ENCODE measurements at places on chromosomes 7 and 10. TPM values are rescaled to one million over a fixed set of nuclear protein-coding genes. Genes with fewer than 3 reads are reported as not detected.

GSTO2 gene
- total RNA-seq = 2.1 TPM

HMX2 gene
- 0.27 TPM for total RNA-seq

LEP gene
- total RNA-seq = not detected

ELFN1 gene
- 0.54 TPM for total RNA-seq

NUTM2A gene
- 2.1 TPM for total RNA-seq

CNOT4 gene
- total RNA-seq = 25.5 TPM

LRRC18 gene
- not detected for total RNA-seq

CHN2 gene
- 15.8 TPM for total RNA-seq

TMEM196 gene
- total RNA-seq = 0.16 TPM

AGAP6 gene
- 27.1 TPM for total RNA-seq

PGAM2 gene
- total RNA-seq = 2.1 TPM

CAMK2B gene
- total RNA-seq = 2.0 TPM

OR2A12 gene
- total RNA-seq = not detected

SERPINE1 gene
- total RNA-seq = 1.5 TPM

CTAGE4 gene
- 1.7 TPM for total RNA-seq

AOC1 gene
- total RNA-seq = not detected

DPYSL4 gene
- total RNA-seq = 0.82 TPM

KCP gene
- 0.28 TPM for total RNA-seq

MYOZ1 gene
- total RNA-seq = not detected

DLX6 gene
- total RNA-seq = not detected

CXCL12 gene
- 79.6 TPM for total RNA-seq

HMX3 gene
- 0.68 TPM for total RNA-seq

PRSS1 gene
- not detected for total RNA-seq

TAS2R60 gene
- total RNA-seq = not detected

All from sigmoid colon (tissue), 7 donors.